Glutamatergic neuron (in vitro differentiated cells): ENCODE measurements at places on chromosomes 1 and 21. TPM values are rescaled to one million over a fixed set of nuclear protein-coding genes. Genes with fewer than 3 reads are reported as not detected.

Gene TMEM240
- 24.4 TPM for total RNA-seq

DNA sequence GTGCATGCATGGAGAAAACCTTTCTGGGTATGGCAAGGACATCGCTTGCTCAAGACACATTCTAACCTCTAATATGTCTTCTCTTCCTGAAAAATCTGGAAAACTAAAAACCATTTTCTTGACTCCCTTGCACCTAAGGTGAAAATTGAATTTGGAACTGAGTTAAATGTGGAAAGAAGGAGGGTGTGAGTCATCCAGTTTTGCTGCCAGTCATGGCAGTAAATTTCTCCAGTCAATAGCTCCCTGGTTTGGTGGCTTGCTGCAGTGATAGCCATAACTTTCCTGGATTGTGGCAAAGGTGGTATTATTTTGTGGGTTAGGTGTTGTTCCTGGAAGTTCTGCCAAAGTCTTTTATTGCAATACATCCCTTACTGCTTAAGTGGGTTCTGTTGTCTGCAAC lies 2.5 kb downstream of the ZCCHC17 start:
- DNase-seq = no peak

Gene C8A
- not detected for total RNA-seq

- no peak for DNase-seq
These were observed 79.2 kb upstream of the ARHGEF16 start for GRCh38 chr1:3375245-3375644.

- no peak for DNase-seq
These were observed 28.9 kb upstream of the CD101 start for GRCh38 chr1:116972674-116973030.

Gene S100A7A
- not detected for total RNA-seq

DNA sequence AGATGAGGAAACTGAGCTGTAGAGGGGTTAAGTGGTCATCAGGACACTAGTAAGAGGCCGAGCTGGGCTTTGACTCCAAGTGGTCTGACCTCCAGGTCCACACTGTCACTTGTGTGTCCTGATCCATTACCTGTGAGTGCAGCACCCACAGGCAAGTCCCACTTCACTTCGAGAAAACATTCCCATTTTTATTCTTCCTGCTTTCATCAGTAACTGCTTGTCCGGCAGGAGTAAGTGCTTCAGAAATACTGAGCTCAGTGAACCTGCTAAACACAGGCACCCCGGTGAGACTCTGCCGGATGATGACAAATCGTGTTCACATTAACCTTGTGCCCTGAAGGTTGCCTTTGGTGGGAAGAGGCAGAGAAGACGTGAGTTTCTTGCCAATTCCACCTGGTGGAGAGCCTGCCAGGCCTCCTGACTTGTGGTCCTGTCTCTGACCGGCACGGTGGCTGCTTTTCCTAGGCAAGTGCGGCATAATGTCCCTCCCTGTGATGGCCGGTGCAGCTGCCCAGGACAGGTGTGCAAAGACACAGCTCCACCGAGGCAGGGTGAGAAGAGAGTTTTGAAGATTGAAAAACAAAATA lies 29.4 kb downstream of the ZBTB18 start:
- no peak for DNase-seq

DNA sequence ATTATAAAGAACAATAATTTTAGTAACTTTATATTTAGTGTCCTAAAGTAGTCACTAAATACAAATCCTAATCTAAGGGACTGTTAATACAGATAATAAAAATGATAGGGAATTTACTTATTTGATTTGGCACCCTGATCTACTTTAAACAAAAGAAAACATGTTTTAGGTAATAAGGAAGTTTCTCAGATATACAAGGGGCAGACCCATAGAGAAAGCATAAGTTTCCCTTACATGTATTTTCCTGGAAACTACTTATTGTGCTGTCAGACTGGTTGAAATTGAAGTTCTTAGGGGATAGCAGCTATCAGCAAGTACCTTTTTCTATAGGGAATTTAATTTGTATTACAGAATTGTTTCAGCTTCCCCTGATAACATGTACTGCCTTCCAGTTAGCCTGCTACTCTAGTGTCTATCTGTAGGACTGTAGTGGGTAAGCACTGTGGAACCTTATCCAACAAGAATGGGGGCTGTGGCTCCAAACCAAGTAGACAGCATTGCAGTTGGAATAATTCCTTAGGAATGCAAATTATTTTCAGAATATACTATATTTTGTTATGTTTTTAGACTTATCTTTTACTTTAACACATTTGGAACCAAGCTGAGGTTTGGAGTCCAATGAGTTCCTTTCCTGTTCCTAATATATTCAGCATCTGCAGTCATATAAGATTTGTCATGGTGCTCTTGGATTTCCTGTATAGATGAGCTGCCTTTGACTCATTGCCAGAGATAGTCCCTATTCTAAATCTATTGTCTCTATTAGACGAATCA lies 14.7 kb downstream of the MSH4 start:
- no peak for DNase-seq

DNA sequence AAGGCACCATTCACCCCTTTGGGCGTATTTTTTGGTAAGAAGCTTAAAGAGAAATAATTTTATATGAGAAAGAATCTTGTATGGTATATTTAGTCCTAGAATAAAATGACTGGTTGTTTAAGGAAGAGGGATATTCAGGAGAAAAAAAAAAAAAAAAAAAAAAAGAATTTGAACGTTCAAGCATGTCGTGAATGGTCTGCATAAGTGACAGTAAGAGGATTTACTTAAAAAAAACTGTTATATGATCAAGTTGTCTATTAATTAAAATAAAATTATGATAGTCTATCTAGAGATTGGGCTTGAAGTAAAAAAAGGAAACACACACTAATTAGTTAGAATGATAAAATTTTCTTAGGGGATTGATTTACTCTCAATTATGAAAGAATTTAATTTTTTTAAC lies 11.7 kb upstream of the OR14I1 start:
- DNase-seq = no peak

- no peak for DNase-seq
These were observed 82.3 kb downstream of the FCRL5 start for GRCh38 chr1:157469752-157470675.

Gene PTPRC
- total RNA-seq = not detected

Gene MKNK1
- total RNA-seq = 58.4 TPM

GRCh38 chr1:18792747-18793146 lies 66.7 kb downstream of the TAS1R2 start:
- DNase-seq = no peak

DNA sequence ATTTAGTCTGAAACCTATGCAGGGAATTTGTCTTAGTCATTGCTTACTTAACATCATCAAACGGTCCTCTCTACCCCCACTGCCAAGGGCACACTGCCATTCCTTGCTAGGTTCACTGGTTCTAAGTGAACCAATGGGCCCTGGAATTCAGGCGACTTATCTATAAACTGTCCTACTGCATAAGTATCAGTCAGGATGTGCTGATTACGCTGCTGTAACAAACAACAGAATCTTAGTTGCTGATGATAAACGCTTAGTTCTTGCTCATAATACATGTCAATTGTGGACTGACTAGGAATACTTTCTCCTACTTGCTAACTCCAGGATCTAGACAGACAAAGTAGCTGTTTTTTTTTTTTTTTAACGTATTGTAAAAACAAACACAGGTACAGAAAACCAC lies 136.1 kb downstream of the PRDM2 start:
- no peak for DNase-seq

- DNase-seq = no peak
These were observed 37.5 kb downstream of the NEXN start for GRCh38 chr1:77925956-77926355.

DNA sequence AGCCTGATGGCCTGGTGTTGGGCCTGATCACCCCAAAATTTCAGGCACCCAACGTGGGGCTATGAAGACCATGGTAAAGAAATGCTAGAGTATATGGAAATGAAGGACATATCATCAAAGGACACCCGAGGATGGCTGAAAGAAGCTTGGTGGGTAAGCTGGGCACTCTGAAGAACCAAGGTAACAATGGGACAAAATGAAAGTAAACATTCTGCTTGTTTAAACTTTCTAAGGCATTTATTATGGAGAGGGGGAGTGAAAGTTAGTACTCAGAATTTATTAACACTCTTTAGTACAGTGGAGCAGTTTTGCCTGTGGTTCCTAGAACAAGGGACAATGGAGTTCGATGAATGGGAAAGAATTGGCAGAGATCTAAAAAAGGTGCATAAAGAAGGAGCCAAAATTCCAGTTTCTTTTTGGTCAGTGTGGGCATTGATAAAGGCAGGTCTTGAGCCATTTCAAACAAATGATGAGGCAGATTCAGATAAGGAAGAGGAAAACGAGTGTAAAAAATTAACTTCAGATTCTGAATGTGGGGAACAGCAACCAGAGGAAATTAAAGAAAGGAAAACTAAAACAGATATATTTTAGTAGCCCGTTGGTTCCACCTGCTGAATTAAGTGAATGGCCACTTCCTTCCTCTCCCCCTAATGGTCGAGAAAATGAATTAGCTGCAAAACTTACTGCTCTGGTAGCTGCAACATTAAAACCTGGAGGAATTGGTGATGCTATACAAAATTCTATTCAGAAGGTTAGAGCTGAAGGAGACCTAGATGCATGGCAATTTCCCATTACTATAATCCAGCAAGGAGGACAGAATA lies 8.4 kb upstream of the PM20D1 start:
- DNase-seq = no peak

GRCh38 chr1:43980255-43981134 lies 1.5 kb downstream of the B4GALT2 start:
- DNase-seq = no peak

DNA sequence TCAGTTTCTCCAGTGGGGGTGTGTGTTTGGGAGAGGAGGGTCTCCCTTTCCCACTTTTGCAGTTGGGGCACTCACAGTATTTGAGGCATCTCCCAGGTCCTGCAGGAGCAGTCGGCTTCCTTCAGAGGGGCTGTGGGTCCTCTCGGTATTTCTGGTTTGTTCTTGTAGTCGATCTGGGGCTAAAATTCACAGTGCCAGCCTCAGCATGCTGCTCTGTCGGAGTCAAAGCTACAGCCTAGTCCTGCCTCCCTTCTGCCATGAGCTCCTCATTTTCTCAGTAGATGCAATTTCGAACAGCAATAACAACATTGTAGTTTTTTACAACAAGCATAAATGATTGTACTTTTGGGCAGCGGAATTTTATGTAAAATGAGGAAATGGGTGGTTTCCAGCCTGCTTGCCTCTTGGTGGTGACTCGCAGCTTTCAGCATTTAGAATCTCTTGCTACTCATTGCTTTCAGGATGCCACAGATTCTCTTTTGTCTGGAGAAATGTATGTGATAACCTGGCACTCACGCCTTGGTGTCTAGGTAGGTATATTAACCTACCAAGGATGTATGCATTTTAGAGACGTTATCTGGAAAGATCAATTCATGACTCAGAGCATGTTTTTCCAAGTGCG lies 82.4 kb upstream of the C21orf91 start:
- no peak for DNase-seq

- DNase-seq = no peak
These were observed 156.0 kb downstream of the PDE4B start for GRCh38 chr1:65948609-65949229.

DNA sequence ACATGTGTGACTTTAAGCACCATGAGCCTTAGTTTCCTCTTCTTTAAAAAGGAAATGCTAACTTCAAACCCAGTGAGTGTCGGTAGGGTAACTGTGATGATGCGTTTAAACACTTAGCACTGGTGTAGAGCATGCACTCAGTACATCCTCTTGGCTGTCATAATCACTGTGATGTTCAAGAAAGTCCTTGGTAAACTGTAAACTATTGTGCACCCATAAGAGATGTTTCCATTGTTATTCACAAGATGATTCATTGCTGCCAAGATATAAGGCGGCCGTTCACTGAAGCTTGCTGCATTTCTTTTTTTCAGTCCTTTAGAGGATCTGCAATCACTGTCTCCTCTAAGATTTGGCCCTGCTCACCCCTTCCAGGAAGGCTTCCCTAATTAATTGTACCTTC lies 61.8 kb upstream of the DAB1 start:
- DNase-seq = no peak

- DNase-seq = no peak
These were observed 203.7 kb upstream of the ESRRG start for GRCh38 chr1:216926720-216927510.

DNA sequence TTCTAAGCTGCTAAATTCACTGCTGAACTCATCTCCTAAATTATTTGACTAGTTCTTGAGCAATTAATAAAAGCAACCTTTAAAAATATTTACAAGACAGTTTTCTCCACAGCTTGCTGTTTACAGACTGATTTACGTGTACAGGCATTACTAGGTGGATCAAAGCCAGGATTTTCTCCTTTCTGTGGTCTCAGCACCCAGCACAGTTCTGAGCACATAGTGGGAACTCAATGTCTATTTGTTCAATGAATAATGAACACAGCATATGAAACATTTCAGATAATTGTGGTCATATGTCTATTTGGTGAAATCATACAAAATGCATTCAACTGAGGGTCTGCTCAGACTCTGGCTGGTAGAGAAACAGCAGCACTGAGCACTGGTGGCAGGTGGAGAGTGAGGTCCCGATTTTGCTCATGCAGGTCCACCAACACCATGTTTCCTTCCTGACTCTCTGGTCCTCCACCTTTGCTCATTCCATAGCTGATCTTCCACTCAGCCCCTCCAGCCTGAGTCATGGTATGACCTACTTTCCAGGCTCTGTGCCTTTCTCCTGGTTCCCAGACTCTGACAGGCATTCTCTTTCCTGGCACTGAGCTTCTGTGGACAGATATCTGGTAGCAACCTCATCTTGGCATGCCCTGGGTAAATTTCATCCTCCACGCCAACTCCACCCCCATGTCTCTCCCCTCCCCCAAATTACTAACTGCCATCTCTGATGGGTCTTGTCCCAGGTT lies 311.3 kb downstream of the TGFB2 start:
- DNase-seq = no peak

GRCh38 chr1:36352125-36352909 lies 28.9 kb upstream of the EVA1B start:
- DNase-seq = no peak

DNA sequence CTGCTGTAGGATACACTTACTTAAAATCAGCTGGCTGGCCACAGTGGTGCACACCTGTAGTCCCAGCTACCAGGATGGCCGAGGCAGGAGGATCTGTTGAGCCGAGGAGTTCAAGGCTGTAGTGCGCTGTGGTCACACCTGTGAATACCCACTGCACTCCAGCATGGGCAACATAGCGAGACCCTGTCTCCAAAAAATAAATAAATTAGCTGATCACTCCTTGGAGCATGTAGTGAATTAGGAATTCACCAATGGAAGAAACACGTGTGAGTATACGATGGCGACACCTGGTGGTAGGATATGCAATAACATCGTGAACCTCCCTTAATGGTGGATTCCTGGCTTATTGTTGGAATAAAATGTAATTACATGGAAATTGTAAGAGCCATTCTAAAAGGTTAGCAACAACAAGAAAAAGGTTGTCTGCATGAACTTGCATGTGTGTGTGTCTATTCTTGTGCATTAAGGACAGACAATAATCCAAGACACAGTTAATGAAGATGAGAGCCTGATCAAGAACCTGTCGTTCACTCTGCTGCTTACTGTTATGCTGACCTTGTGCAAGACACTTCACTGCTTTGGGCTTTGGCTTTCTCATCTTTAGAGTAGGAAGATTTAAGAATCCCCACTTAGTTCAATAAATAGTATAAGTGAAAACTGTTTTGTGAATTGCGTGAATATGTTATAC lies 38.6 kb upstream of the COX20 start:
- DNase-seq = peak; percentile 60

- no peak for DNase-seq
These were observed 3.2 kb upstream of the SRM start for GRCh38 chr1:11062965-11063401.

Gene SPRR1A
- total RNA-seq = not detected

Gene FAM72C
- total RNA-seq = 0.22 TPM
